CD4-positive, alpha-beta T cell treated with Interleukin-17A for 1 hour (primary cell): ENCODE measurements at places on chromosomes 4 and X.

DNA sequence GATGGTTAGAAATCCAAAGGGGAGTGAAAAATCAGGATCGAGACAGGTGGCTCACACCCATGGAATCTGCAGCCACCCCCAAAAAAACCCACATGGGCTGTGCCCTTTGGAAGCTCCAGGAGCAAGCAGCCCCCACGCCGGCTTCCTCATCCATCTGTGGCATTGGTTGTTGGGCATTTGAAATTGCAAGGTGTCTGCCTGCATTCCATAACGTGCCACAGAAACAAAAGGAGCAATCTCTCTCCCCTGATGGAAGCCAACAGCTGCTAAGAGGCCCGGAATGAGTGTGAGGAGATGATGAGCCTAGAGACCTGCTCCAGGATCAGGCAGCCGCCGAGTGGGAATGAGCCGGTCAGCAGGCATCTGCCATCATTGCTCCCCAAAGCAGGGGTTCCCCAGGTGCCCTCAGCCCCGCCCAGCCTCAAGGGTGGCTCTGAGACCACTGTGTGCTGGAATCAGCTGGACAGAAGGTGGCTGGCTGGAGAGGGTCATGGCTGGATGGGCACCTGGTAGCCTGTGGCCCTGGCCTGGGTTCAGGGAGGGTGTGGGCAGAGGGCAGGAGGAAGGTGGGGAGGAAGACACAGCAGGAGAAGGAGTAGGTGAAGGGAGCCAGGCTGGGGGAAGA, 113.2 kb downstream of the CRLF2 start:
- DNase-seq = no peak

DNA sequence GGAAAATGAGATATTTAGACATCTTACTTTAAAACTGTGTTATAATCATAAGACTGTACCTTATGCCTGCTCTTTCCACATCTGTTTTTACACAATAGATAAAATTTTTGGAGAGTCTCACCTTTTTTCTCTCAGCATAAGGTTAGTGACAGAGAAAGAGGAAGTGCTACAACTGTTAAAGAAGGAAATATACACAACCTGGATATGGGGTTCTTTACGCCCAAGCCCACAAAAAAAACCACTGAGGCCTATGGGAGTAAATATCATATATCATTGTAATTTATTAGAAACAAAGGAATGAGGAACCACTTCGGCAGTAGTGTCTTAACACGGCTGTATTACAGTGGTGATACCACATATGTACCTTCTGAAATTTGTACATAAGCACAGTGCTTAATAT, 265.9 kb upstream of the GK2 start:
- no peak for DNase-seq

DNA sequence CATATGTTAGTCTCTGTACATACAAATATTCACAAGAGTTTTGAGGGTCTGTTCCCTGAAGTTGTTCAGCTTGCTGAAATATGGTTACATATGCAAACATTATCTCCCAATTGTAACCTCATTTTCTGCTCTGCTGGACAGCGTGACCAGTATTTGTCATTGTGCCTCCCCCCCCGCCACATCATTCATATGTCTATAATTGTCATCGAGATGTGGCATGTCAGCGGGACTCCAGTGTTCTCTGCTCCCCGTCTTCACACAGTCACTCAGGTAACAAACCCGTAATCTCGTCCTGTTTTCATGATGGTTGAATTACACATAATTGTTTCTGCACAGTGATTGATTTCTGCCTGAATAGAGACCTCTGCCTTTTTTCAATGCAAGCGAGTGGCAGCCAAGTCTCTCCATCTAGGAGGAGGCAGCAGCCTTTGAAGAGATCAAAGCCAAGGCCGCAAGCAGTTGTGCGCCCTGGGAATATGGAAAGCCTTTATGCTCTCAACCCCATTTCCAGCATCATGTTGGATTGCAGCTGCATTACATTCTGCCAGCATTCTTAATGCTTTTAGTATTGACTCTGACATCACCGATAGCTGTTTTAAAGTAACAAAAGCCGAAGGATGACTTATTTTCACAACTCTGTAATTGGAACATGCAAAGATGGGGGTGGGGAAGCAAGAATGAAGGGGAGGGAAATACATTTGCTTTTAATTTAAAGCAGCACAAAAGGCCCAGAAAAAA, 27.4 kb downstream of the LEF1 start:
- DNase-seq = no peak

DNA sequence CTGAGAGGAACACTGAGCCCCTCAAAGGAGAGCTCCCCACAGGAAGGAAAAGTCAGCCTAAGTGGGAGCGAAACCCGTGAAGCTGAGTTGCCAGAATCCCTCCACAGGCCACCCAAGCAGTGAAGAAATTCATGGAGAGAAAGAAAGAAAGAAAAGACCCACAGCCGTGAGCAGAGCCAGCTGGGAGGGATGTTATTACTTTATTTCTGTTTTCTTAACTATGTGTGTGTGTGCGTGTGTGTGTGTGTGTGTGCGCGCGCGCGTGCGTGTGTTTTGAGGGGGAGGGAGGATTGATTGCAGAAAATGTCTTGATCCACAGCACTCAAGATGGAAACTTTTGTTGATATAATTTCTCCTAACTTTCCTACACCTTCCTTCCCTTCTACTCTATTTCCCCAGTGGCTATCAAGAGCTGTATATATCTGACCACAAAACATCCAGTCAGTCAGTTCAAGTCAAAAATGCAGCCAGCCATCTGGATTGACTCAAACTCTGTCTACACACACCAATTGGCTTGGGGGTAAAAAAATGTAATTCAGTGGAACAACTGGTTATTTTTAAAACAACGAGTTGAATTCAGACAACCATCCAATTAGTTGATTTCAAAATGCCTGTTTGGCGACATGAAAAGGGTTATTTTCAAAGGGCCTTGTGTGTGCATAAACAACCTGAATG, 13.8 kb upstream of the GPC3 start:
- DNase-seq = no peak

DNA sequence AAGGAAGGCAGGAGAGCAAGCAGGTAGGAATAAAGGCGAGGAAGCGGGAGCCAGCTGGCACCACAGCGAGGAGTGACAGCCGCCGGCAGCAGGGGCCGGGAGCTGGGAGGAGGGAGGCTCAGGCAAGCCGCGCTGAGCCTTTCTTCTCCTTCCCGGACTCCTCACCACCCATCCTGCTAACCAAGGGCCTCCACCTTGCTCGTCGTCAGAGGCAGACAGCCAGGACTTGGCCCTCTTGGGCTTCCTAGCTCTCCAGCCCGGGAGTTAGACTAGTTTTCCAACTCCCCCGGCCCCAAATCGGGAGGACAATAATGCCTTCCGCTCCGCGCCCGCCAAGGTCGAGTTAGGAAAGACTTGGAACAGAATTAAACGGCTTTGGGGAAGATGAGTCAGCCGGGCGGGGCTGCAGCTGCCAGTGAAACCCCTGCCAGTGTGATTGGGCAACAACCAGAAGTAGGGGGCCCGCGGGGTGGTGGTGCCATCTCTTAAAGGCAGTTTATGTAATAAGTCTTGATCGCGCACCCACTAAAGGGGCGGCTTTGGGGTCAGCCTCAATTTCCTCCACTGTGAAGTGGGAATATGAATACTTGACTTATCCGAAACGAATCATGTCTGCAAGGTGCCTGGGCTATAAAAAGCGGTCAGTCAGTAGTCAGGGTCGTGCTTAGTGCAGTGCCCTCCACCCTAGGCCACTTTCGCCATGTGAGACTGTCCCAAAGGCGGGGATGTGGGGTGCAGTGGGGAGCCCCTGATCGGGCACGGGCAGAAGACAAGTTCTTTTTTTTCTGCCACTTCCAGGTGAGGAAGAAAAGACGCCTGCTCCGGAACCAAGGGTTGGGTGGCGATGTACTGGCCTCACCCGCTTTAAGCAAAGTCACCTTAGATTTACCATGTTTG, 6.7 kb upstream of the HSD17B10 start:
- DNase-seq = peak; percentile 12

DNA sequence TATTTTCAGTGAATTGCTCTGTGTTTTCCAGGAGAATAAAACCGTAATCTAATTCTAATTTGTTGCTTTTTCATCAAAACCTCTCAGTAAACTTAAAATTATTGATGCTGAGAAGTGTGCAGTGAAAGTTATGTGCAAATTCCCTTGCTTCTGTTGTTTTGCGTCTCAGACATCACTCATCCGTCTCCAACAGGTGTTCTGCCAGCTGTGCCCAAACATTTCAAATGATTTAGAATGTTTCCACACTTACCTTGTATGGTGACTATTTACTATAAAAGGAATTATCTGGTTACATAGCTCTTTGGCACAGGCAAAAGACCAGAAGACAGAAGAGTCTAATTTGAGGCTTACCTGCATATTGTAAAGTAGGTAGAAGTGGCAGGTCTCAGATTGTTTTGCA, 184.0 kb downstream of the BMPR1B start:
- DNase-seq = no peak

DNA sequence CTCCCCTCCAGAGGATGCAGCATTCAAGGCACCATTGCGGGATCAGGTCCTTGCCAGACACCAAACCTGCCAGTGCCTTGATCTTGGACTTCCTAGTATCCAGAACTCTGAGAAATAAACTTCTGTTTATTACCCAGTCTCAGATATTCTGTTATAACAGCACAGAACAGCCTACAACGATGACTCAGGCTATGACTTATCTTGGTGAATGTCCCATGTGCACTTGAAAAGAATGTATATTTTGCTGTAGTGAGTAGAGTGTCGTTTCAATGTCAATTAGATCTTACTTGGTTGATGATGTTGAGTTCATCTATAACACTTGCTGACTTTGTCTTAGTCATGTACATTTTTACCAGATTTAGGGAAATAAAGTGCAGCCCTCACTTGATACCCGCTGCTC, 34.5 kb upstream of the PGRMC1 start:
- no peak for DNase-seq

GRCh38 chrX:3713225-3713936, at the start of gene PRKX:
Gene PRKX, minus strand, starts transcription at chrX:3713649. Its CDS starts 396 bp downstream, at chrX:3713253.
- DNase-seq = peak; percentile 73

- DNase-seq = no peak
Observed at GRCh38 chr4:147334478-147334877, 146.4 kb upstream of the EDNRA start.

DNA sequence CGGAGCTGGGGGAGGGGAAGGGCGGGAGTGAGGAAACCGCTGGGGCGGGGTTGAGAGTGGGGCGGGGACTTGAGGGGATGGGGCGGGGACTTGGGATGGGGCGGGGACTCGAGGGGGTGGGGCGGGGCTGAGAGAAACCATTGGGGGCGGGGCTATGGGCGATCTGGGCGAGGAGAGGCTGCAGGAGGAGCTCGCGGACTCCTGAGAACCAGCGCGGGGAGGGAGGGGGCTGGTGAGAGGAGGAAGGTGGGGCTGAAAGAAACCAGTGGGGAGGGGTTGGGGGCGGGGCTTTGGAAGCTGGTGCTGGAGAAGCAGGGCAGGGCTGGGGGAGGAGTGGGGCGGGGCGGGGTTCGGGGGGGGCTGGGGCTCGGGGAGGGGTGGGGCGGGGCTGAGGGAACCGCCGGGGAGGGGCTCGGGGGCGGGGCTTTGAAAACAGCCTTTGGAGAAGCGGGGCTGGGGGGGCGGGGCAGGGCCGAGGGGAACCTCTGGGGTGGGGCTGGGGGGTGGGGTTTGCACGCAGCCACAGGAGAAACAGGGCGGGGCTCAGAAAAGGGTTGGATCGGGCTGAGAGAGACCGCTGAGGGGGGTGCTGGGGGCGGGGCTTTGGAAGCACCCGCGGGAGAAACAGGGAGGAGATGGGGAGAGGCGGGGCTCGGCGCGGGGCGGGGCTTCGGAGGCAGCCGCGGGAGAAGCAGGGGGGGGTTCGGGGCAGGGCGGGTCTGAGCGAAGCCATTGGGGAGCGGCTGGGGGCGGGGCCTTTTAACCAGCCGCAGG, 777 bp upstream of the EOLA2 start:
- DNase-seq = peak; percentile 92
